Fibroblast of villous mesenchyme (primary cell): ENCODE measurements at places on chromosomes 1 and 21. TPM values are rescaled to one million over a fixed set of nuclear protein-coding genes. Genes with fewer than 3 reads are reported as not detected.

GRCh38 chr1:103362348-103363007 is 163.0 kb upstream of the RNPC3 start:
- no peak for DNase-seq

The HUNK gene
- total RNA-seq: 1.3 and 1.6 TPM in 2 replicates

DNA sequence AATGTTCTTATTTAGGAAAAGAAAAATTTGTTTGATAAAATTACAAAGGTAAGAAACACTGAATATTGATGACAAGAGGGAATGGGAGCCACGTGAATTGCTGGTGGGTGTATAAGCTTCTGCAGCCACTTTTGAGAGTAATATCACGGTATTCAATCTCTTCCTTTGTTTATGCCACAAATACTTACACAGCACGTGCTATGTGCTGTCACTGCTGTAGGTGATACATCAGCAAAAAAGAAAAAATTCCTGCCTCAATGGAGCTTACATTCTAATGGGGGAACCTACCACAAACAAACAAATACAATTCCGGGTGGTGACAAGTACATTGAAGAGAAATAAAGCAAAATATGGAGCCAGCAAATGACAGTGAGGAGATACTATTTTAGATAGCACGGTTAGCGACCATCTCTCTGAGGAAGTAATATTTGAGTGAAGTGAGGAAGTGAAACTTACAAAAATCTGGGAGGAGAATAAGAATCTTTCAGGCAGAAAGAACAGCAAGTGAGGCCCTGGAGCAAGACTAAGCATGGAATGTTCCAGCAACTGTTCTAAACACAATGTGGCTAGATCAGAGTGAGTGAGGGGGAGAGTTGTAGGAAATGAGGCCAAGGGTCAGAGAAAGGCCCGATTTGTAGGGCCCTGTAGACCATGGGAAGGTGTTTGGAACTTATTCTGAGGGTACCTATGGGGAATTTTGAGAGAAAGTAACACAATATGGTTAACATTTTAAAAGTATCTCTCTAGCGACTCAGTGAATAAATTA is 2.6 kb upstream of the FCRLB start:
- no peak for DNase-seq

The FTCD gene
- total RNA-seq: under 0.01 and 0.43 TPM in 2 replicates

GRCh38 chr1:2306151-2306978 is 78.2 kb downstream of the SKI start:
- no peak for DNase-seq

- DNase-seq: peak; percentile 66
Observed at GRCh38 chr1:1270813-1271212, 2.8 kb downstream of the UBE2J2 start.

DNA sequence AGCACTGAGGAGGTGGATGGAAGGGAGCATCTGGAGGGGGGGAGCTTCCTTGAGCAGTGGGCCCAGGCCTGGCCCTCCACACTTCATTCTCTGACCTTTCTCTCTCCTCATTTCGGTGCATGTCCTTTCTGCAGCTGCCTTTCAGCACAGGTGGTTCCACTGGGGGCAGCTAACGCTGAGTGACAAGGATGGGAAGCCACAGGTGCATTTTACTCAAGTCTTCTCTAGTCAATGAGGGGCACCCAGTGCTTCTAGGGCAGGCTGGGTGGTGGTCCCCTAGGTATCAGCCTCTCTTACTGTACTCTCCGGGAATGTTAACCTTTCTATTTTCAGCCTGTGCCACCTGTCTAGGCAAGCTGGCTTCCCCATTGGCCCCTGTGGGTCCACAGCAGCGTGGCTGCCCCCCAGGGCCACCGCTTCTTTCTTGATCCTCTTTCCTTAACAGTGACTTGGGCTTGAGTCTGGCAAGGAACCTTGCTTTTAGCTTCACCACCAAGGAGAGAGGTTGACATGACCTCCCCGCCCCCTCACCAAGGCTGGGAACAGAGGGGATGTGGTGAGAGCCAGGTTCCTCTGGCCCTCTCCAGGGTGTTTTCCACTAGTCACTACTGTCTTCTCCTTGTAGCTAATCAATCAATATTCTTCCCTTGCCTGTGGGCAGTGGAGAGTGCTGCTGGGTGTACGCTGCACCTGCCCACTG is 43.2 kb downstream of the YARS1 start:
- no peak for DNase-seq
